Uterine smooth muscle cell (primary cell): ENCODE measurements at places on chromosomes 11 and 22. TPM values are rescaled to one million over a fixed set of nuclear protein-coding genes. Genes with fewer than 3 reads are reported as not detected.

P2RX6 gene
- total RNA-seq: 0.44 and 2.5 TPM in 2 replicates

PIH1D2 gene
- total RNA-seq: 0.87 and 2.2 TPM in 2 replicates

FXYD2 gene
- not detected in 2 replicates for total RNA-seq

UPK3A gene
- total RNA-seq: not detected in 2 replicates

UCP3 gene
- total RNA-seq: 0.11 and 0.37 TPM in 2 replicates

PDXP gene
- 6.4 and 13.8 TPM in 2 replicates for total RNA-seq

DGAT2 gene
- 1.3 and 2.1 TPM in 2 replicates for total RNA-seq

WBP2NL gene
- 0.11 and 0.50 TPM in 2 replicates for total RNA-seq

FGF19 gene
- not detected in 2 replicates for total RNA-seq

SLN gene
- not detected in 2 replicates for total RNA-seq

MPPED2 gene
- under 0.01 and 0.22 TPM in 2 replicates for total RNA-seq

CLMP gene
- total RNA-seq: 103 and 152 TPM in 2 replicates

API5 gene
- total RNA-seq: 82.4 and 127 TPM in 2 replicates

UBQLN3 gene
- 0.12 TPM in 1 of 2 replicates, not detected in the other for total RNA-seq

SCGB1C1 gene
- not detected in 2 replicates for total RNA-seq

ZP1 gene
- 0.12 TPM in 1 of 2 replicates, not detected in the other for total RNA-seq

CD3D gene
- total RNA-seq: not detected in 2 replicates

ACRV1 gene
- total RNA-seq: not detected in 2 replicates

MCAM gene
- total RNA-seq: 20.5 and 27.0 TPM in 2 replicates

TMEM123 gene
- 66.1 and 87.2 TPM in 2 replicates for total RNA-seq

MUC5AC gene
- total RNA-seq: under 0.01 TPM in 1 of 2 replicates, not detected in the other

RNF169 gene
- 38.6 and 38.8 TPM in 2 replicates for total RNA-seq

MRGPRX4 gene
- not detected in 2 replicates for total RNA-seq

NLRP10 gene
- 4.0 and 10.7 TPM in 2 replicates for total RNA-seq

SLC5A1 gene
- not detected in 2 replicates for total RNA-seq

HBD gene
- total RNA-seq: 0.25 and 0.77 TPM in 2 replicates

TP53I11 gene
- 9.7 and 13.1 TPM in 2 replicates for total RNA-seq

CDC45 gene
- total RNA-seq: 11.2 and 44.8 TPM in 2 replicates

MYOD1 gene
- total RNA-seq: 0.12 TPM in 1 of 2 replicates, not detected in the other

VWCE gene
- 0.11 and 0.62 TPM in 2 replicates for total RNA-seq

PRG2 gene
- total RNA-seq: 0.11 and 0.37 TPM in 2 replicates

CHADL gene
- 0.33 and 1.4 TPM in 2 replicates for total RNA-seq

ART5 gene
- total RNA-seq: 0.55 and 0.75 TPM in 2 replicates

IPO7 gene
- 150 and 186 TPM in 2 replicates for total RNA-seq

MS4A3 gene
- total RNA-seq: not detected in 2 replicates

C11orf42 gene
- not detected in 2 replicates for total RNA-seq

CATSPER1 gene
- total RNA-seq: under 0.01 TPM in 1 of 2 replicates, not detected in the other

IL18 gene
- 2.0 and 2.3 TPM in 2 replicates for total RNA-seq

MS4A12 gene
- total RNA-seq: not detected in 2 replicates

OR2AT4 gene
- total RNA-seq: not detected in 2 replicates

SAA1 gene
- total RNA-seq: 0.33 TPM in 1 of 2 replicates, not detected in the other

MDK gene
- 27.6 and 49.5 TPM in 2 replicates for total RNA-seq
